RPMI7951 (cell line): ENCODE measurements at places on chromosomes 4 and X. TPM values are rescaled to one million over a fixed set of nuclear protein-coding genes. Genes with fewer than 3 reads are reported as not detected.

TCEAL5 gene
- not detected in 2 replicates for total RNA-seq

DNA sequence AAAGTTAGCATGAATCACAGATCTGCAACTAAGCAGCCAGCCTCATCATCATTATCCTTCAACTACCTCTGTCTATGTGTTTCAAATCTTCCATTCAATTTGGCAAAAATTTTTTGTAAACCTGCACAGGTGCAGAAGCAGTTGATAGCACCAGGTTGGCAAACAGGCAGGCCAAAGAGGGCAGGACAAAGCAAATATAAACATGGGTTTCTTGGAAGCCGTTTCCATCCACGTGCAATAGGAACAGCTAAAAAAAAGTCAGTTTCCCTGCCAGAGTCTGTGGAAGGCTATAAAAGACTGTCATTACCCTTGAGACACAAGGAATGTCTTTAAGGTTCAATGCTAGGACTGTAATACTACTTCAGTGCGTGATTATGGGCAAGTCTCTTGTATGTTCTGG is 253.2 kb downstream of the PDHA2 start:
- DNase-seq, result no peak

GRCh38 chr4:124740501-124740900 is 28.0 kb upstream of the ANKRD50 start:
- no peak for DNase-seq

S100P gene
- not detected in 2 replicates for total RNA-seq

- no peak for DNase-seq
These were observed 123.9 kb upstream of the RXFP1 start for GRCh38 chr4:158397781-158398180.
